ENCODE measurements at places on chromosomes 11 and 22. TPM values are rescaled to one million over a fixed set of nuclear protein-coding genes. Genes with fewer than 3 reads are reported as not detected.

The EIF3L gene
- total RNA-seq, result 417 TPM

The RASD2 gene
- total RNA-seq, result under 0.01 TPM

The MOGAT2 gene
- total RNA-seq, result not detected

The LDHAL6A gene
- not detected for total RNA-seq

The C11orf24 gene
- 29.2 TPM for total RNA-seq

All from nasal cavity respiratory epithelium epithelial cell of viscerocranial mucosa (primary cell).